ENCODE measurements at places on chromosomes 2 and 18. TPM values are rescaled to one million over a fixed set of nuclear protein-coding genes. Genes with fewer than 3 reads are reported as not detected.
A peak's percentile ranks its signal among the peaks of the same experiment; 100 is the strongest.

FOXI3 gene
- not detected for total RNA-seq

KLHL30 gene
- 34.4 TPM for total RNA-seq

UPP2 gene
- total RNA-seq: not detected

WDR7 gene
- 27.0 TPM for total RNA-seq

DNA sequence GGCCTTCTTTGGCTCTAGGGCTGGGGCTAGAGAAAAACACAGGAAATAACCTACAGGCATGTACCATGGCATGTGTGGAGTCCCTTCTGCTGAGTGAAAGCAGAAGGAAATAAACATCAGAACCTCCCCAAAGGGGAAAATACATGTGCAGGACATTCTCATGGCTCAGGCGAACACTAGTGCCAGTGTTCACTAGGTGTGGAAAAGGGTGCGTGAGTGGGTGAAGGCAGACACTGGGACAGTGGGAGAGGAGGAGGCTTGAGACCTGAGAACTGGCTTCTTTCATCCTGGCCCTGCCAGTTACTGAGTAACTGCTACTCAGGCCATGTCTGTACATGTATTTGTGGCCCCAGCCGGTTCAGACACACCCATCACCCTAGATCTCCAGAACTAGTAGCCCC is 268.2 kb downstream of the PRKCE start:
- no peak for DNase-seq

GRCh38 chr2:241208058-241208457 is 19.6 kb downstream of the ANO7 start:
- DNase-seq: peak; percentile 22

GRCh38 chr18:54392543-54393023 is 34.9 kb downstream of the C18orf54 start:
- DNase-seq: no peak

DNA sequence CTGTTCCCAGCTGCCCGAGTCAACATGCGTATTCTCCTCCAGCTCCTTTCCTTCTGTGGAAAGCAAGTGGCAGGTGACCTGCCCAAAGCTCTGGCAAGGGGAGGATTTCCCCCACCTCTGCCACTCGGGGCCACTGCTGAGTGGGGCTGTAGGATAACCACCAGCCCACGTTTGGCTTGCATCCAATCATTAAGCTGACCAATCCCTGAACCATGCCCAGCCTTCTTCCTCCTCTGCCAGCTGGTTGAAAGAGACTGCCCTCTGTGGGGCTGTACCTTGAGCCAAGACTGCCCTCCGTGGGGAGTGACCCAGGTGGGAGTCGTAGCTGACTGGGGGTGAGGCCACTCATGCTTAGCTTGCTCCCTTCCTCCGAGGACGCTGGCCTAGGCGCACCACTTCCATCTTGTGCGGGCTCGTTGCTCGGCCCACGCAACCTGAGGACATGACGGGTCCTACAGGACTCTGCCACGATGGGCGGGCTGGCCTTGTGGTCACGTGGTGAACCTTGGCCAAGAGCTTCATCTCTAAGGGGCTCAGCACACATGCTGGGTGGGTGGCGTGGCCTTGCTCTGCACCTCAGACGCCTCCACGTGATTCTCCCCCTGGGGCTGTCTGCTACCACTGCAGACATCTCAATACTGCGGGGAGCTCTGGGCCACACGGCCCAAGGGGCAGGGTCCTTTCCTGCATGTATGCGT is 112.1 kb downstream of the NDUFA10 start:
- no peak for DNase-seq

- DNase-seq: no peak
Measured at GRCh38 chr2:46898024-46898423, 17.6 kb downstream of the MCFD2 start.

- peak; percentile 96 for DNase-seq
Measured at GRCh38 chr2:178478439-178479274, at the start of gene FKBP7. FKBP7 (minus strand) TSS chr2:178478600; CDS start chr2:178478499, 101 bp downstream.

DNA sequence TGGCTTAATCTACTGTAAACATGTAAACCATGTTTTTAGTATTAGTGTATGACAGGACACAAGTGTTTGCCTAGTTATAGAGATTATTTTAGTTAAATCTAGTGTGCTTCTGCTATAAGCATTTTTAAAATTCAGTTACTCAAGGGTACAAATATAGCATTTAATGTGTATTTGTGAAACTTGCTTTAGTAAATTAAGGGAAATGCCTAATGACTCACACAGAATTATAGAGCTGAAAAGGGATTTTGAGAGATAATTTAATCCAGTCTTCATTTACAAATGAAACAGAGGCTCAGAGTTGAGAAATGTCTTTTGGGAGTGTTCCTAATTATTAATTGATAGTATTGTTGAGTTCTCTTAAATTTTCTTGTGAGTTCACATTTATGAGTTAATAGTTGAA is 8.2 kb downstream of the ACTR3 start:
- DNase-seq: no peak

- no peak for DNase-seq
Measured at GRCh38 chr2:36455788-36456187, 100.2 kb downstream of the CRIM1 start.

- no peak for DNase-seq
Measured at GRCh38 chr2:102558463-102558862, 60.9 kb upstream of the SLC9A2 start.

DNA sequence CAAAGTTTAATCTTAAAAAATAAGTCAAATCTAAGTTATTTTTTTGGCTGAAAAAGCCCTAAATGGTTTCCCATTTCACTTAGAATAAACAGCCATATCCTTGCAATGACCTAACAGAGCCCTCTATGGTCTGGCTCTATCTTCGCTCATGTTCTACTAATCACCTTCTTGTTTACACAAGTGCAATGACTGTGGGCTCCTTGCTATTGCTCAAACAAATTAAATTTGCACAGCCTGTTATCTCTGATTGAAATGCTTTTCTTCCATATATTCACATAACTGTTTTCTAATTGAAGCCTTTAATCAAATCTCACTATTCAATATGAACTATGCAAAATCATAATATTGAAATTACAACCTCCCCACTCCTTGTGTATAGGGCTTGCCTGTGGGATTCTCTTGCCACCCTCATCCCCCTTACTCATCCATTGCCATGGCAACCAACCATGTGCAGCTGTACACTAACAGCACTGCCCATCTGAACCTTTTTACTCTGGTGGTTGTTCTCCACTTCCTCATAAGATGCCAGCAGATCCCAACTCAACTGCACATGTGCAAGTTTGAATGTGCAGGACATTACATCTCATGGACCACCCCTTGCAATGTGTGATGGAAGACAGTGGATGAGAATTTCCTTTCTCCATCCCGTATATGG is 1083.2 kb downstream of the SOCS6 start:
- no peak for DNase-seq

DNA sequence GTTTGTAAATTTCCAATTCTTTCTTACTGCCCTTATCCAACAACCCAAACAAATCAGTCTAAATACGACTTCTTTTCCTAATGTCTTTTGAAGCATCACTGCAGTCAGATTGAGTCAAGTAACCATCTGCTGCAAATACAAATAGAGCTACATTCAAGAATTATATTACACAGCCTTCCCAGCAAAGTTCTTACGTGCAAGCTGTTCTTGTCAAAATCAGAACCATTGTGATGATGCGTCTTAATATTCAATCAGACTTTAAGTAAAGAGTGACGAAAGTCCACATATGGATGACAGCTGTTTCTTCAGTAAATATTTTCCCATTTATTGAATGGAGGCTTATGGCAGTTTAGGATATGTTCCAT is 943.8 kb downstream of the LRP1B start:
- DNase-seq: no peak

Data from right cardiac atrium (tissue), 5 donors.